Memory B cell (primary cell): ENCODE measurements at places on chromosomes 7 and 10.

- DNase-seq = no peak
Measured at GRCh38 chr10:69636626-69637605, 6.9 kb downstream of the FAM241B start.

- DNase-seq = no peak
Measured at GRCh38 chr10:75449382-75450074, 18.1 kb downstream of the LRMDA start.

DNA sequence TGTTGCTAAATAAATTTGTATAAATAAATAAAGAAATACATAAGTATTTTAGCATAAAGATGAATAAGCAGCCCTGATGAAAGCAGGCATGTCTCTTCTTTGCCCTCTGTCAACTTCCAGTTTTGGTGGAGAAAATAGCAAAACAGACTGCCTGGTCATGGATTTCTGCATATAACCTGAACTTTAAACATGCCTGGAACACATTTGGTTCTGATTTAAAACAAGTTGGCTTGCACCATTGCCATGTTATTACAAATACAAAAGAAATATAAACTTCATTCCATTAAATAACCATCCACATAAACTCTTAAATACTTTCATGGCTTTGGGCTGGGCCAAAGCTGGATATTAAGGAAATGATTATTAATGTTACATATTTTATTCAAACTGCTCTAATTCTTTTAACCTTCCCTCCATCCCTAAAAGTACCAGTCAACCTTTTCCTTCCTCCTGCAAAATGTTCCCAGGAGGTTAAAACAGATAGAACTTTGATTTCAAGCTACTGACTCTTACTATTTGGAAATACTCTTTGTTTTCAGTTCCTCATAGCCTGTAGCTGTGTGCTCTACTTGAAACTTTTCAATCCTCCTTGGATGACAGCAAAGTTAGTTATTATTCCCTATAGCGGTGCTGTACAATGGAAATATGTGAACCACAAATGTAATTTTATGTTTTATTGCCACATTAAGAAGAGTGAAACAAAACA is 96.3 kb downstream of the BICC1 start:
- DNase-seq = no peak

DNA sequence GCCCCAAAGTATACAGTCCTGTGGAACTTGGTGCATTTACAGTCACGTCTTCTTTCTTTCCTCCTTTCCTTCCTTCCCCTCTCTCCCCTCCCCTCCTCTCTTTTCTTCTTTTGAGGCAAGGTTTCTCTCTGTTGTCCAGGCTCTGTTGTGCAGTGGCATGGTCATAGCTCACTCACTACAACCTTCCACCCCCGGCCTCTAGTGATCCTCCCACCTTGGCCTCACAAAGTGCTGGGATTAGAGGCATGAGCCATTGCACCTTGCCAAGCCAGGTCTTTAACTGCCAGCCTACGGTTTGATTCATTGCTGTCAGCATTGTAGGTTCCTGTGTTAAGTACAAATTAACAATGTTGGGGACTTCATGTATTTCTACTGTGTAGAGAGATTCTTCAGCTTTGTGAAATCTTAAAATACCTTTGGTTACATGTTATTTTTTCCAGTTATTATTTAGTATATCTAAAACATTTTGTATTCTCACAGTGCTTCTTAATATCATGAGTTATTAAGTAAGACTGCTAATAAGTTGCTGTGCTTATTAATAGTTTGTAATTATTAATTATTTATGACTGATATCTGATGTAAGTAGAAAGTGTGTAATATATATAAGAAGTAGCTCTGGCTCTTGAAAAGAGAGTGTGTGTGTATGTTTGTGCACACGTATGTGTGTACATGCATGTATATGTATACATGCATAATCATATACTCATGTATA is 320.8 kb downstream of the EXOC4 start:
- no peak for DNase-seq

DNA sequence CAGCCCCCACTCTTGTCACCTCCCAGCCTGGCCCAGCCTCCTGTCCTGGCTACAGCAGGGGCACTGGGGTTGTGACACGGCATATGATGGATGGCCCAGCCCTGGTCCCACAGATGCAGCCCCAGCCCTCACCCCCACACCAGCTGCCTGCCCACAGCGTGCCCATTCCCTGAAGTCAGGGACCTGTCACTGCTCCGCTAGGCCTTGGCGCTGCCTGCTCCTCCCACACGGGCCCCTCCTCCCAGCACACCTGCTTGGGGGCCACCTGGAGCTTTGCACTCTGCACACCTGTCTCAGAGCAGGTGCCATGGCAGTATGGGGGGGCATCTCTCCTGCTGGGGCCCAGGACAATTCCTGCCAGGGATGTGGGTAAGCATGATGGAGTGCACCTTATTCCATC is 3.5 kb downstream of the GCK start:
- DNase-seq = no peak

GRCh38 chr10:32105782-32106382 is 49.7 kb upstream of the KIF5B start:
- DNase-seq = no peak

- DNase-seq = no peak
Measured at GRCh38 chr7:2444476-2444875, 31.7 kb downstream of the GRIFIN start.
